Large intestine (tissue), 12 donors: ENCODE measurements at places on chromosomes 13 and 19.
A peak's percentile ranks its signal among the peaks of the same experiment; 100 is the strongest.

DNA sequence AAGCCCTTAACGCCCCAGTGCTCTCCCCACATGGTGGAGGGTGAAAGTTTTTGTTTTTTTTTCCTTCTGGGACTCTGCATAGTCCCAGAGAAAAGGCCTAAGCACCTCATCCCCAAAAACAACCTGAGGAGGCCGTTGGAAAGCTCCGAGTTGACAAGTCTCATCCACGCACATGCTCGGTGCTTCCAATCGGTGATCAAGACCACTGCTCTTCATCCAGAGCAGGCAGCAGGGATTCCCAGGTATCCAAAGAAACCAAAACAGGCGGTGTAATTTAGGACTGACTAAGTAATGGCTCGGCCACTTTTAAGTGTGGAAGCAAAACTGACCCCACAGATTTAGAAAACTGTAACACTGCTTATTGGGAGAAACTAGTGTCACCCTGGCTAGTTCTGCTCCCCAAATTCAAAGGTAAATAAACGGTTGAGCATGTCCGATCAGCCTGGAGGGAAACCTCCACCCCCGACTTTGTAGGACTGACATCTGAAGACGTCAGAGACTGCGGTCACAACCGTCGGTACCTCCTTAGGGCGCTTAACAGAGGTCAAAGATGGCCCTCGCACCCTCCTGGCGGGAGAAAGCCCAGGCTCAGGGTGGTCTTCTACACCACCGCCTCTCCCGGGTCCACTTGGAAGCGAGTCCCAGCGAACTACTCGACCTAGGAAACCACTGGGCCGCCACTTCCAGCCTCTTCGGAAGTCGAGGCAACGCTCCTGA is 997 bp upstream of the ZNF446 start:
- H3K4me3 ChIP-seq, result peak overlapping the region; percentile 76
- no peak for DNase-seq
- peaks cover 12% of the 10 kb centered on the region for H3K4me1 ChIP-seq
- H3K36me3 ChIP-seq, result peaks cover 38% of the 10 kb centered on the region

- H3K4me1 ChIP-seq, result no peaks in the 10 kb centered on the region
- H3K36me3 ChIP-seq, result peaks cover 10% of the 10 kb centered on the region
- H3K4me3 ChIP-seq, result no peak overlapping the region
- H3K27ac ChIP-seq, result no peak overlapping the region
- no peak for DNase-seq
Measured at GRCh38 chr19:11982526-11982925, 17.7 kb downstream of the ZNF763 start.

GRCh38 chr19:21697698-21698097 is 69.7 kb downstream of the ZNF100 start:
- H3K27me3 ChIP-seq, result no peaks in the 10 kb centered on the region
- no peaks in the 10 kb centered on the region for H3K4me1 ChIP-seq
- no peaks in the 10 kb centered on the region for H3K36me3 ChIP-seq
- no peak overlapping the region for H3K27ac ChIP-seq
- peak overlapping the region; percentile 13 for H3K4me3 ChIP-seq
- peak; percentile 26 for DNase-seq

DNA sequence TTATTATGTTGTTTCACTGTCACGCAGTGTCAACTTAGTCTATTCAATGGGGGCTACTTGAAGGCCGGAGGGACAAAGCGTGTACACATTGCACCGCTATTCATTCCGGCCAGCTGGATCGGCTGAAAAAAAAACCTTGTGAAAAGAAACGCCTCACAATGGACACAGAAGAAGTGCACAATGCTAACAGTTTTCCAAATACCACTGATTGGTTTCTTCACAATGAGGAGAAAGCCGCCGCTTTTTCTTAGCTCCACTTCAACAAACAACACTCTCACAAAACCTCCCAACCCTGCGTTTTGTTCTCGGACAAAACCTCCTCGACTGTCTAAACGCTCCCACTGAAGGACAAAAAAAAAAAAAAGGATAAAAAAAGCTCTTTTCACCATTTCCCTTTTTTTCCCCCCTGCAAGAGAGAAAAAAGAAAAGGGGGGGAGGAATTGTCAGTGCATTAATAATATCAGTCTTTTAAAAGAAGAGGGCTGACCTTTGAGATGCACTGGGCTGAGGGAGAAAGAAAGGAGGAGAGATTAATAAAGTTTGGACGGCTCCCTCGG is 5.4 kb downstream of the SOX21 start:
- H3K4me3 ChIP-seq, result no peak overlapping the region
- H3K36me3 ChIP-seq, result no peaks in the 10 kb centered on the region
- no peaks in the 10 kb centered on the region for H3K4me1 ChIP-seq
- H3K27ac ChIP-seq, result no peak overlapping the region
- no peak for DNase-seq

- H3K27me3 ChIP-seq, result no peaks in the 10 kb centered on the region
- no peak overlapping the region for H3K4me3 ChIP-seq
- no peaks in the 10 kb centered on the region for H3K36me3 ChIP-seq
- H3K27ac ChIP-seq, result no peak overlapping the region
Measured at GRCh38 chr19:29303069-29303718, 90.2 kb upstream of the UQCRFS1 start.

DNA sequence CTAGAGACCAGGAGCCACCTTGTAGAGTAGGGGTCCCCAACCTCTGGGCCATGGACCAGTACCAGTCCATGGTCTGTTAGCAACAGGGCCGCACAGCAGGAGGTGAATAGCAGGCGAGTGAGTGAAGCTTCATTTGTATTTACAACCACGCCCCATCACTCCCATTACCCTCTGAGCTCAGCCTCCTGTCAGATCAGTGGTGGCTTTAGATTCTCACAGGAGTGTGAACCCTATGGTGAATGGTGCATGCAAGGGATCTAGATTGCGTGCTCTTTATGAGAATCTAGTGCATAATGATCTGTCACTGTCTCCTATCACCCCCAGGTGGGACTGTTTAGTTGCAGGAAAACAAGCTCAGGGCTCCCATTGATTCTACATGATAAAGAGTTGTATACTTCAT is 303.6 kb downstream of the KCNRG start:
- H3K4me1 ChIP-seq, result no peaks in the 10 kb centered on the region
- H3K27ac ChIP-seq, result no peak overlapping the region
- H3K36me3 ChIP-seq, result no peaks in the 10 kb centered on the region
- H3K4me3 ChIP-seq, result no peak overlapping the region
- no peaks in the 10 kb centered on the region for H3K27me3 ChIP-seq

GRCh38 chr13:44906230-44906629 is 83.0 kb downstream of the NUFIP1 start:
- H3K27ac ChIP-seq, result no peak overlapping the region
- H3K4me1 ChIP-seq, result peaks cover 2% of the 10 kb centered on the region
- no peaks in the 10 kb centered on the region for H3K36me3 ChIP-seq
- no peak overlapping the region for H3K4me3 ChIP-seq
- no peak for DNase-seq
